GM12891 (cell line): ENCODE measurements at places on chromosomes 11 and 22.

DNA sequence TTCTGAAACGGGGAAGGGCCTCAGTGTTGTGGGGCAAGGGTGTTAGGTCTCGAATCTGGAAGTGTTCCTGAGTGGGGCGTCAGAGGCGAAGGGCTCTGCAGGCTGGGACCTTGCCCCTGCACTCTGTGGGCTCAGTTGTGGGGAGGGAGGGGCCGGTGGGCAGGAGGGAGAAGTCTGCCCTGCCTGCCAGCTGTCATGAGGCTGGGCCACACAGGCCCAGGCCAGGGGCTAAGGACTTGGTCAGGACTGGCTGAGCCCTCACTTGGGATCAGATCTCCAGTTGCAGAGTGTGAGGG, at the start of gene CRACR2B:
Gene CRACR2B, plus strand, starts transcription at position 23 of the 296 bp plus-strand sequence. CDS start 689 bp downstream, outside the sequence.
- no peak for DNase-seq

GRCh38 chr11:14907411-14908213, 15.6 kb upstream of the CYP2R1 start:
- no peak for DNase-seq

DNA sequence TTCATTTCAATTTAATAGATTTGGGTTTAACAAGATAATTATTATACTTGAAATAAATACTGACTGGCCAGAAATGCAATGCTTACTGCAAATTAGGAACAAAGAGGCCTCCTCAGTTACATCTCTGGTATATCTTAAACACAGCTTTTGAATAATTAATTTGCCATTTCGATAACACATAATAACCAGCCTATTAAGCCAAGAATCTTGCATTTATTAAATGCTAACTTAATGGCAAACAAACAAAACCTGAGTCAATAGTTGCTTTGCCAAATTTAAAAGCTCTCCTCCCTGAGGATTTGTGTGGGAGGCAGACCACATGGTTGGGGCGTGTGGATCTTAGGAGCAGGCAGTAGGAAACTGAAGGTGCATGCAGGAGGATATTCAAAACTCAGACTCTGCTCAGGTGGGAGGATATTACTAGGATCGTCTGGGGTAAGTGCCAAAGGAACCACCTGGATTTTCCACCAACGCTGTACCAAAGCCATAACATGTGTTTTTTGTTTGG, 17.9 kb upstream of the FJX1 start:
- no peak for DNase-seq

DNA sequence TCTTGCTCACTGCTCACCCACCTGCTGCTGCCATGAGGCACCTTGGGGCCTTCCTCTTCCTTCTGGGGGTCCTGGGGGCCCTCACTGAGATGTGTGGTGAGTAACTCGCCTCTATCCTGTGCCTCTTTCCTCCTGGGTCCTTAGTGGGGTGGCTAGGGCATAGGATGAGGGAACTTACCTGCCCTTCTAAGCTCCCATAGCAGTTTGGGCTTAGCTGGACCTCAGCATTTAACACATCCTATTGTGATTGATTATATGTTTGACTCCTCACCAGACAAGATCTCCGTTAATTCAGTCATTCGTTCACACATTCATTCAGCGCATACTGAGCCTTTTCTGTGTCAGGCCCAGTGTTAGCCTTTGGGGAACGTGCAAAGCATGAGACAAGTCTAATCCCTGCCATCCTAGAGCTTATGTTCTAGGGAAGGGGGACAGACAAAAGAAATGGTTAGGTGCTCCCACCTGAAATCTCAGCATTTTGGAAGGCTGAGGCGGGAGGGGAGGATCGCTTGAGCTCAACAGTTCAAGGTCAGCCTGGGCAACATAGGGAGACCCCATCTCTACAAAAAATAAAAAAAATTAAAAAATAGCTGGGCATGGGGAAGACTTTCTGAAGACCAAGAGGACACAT, 441 bp downstream of the TCN2 start:
- no peak for DNase-seq

DNA sequence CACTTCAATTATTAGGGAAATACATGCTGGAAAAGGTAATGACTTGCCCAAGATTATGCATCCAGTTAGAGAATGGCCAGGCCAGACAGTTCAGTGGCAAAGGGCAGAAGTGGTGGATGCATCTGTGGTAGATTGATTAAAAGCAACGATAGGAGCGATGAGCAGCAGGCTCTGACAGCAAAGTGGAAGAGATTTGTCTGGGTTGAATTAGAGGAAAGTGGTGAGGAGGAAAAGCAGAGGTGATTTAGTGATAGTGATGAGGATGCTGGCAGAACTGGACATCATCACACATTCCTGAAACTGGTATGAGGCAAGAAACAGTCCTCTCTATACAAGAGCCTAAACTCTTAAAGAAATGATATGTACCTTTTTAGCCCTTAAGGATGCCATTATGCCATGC, 12.5 kb downstream of the HSD17B12 start:
- no peak for DNase-seq

DNA sequence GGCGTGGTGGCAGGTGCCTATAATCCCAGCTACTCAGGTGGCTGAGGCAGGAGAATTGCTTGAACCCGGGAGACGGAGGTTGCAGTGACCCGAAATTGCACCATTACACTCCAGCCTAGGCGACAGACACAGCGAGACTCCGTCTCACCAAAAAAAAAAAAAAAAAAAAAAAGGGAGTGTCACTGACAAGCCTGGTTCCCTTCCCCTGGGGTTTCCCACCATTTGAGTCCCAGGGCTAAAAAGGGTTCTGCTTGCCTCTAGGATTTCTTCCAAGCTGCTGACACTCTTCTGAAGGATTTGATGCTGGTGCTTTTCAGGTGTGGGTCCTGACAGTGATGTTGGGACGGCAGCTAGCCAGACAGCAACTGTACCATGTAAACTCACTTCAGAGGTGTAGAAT, 1.3 kb upstream of the CCDC88B start:
- DNase-seq, result no peak

DNA sequence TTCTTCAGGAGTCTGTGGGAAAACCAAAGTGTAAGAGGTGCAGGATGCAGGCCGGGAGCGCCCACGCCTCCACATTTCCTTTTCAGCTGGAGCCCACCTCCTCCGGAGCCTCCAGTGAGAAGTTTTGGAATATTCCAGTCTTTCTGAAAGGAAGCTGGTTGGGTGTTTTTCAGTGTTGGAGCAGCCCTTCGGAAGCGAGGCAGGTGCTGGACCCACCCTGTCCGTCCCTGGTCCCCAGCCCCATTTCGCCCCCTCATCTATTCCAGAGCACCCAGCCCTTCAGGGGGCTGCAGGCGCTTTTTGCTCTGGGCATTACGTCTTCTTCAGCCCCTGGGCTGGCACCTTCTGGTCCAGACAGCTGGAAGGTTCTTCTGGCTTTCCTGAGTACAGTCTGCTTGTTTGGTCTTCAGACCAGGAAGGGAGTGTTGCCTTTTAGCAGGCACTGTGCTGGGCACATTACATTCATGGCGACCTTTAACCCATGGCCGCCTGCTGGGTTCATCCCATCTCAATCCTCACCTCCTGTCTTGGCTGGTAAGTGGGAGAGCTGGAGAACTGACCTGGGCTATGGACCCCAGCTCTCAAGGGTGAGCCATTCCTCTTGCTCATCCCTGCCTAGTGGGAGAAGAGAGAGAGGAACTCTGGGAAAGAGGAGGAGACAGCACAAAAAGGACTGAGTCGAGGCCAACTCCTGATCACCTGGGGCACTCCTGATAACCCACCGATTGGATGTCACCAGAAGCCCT, 710 bp upstream of the THY1 start:
- no peak for DNase-seq

DNA sequence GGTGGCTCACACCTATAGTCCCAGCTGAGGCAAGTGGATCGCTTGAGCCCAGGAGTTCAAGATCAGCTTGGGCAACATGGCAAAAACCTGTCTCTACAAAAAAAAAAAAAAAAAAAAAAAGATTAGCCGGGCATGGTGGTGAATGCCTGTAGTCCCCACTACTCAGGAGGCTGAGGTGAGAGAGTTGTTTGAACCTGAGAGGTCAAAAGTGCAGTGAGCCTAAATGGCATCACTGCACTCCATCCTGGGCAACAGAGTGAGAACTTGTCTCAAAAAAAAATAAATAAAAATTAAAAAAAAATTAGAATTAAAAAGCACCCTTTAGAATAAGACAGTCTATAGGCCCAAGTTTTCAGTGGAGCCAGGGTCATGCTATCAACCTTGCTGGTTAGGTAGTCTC, 95.5 kb downstream of the PDHX start:
- DNase-seq, result no peak
